ENCODE measurements at places on chromosomes 5 and 9.

GRCh38 chr5:138946241-138946623, 71.1 kb upstream of the LRRTM2 start:
- no peak for DNase-seq

DNA sequence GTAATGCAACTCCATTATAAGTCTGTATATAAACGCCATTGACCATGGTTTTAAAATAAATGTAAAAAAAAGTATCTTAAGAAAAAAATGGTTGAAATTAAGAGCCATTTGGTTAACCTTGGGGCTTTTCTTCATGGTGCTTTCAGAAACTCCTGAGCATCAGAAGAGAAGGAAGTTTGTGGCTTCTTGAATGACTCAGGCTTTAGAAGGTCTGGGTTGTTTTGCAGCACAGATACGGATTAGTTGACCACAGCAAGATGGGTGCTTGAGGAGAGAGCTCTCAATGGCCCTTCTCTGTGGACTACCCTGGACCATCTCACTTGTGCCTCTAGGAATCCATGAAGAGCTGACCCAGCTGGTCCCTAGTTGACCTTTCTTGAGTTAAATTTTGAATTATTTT, 189.5 kb downstream of the TMEM38B start:
- no peak for DNase-seq

- no peak for DNase-seq
Measured at GRCh38 chr9:120235081-120235480, 344.9 kb downstream of the CDK5RAP2 start.

DNA sequence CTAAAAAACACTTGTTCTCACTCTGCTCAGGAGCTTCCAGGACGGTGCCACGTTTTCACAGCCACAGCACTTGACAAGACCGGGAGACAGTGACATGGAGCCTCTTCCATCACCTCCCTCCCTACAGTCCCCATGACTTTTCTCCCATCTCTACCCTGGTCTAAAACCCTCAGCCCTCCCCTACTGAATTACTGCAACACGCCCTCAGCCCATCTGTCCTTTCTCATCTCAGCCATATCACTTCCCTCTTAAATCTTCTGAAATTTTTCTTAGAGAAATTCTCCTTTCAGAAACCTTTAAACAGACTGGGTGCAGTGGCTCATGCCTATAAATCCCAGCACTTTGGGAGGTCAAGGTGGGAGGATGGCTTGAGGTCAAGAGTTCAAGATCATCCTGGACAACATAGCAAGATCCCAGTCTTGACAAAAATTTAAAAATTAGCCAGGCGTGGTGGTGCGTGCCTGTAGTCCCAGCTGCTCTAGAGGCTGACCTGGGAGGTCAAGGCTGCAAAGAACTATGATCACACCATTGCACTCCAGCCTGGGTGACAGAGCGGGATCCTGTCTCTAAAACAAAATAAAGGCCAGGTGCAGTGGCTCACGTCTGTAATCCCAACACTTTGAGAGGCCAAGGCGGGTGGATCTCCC, 125.8 kb downstream of the MYO10 start:
- no peak for DNase-seq

DNA sequence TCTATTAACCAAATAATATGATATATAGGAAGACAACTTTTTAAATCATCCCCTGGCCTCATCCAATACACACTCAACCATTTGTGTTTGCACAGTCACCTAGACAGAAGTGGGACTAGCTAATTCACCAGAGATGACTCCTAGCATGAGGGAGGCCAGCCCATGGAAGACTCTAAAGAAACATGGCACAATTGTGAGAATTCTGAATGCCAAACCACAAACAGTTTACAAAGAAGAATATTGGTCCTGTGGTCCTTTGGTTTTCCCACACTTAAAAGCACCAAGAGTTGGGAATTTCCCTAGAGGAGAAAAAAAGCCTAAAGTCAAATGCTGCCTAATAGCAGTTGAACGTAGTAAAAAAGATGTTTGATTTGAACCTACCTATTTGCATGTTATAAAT, 609.9 kb downstream of the ACTL7B start:
- no peak for DNase-seq

GRCh38 chr5:181120761-181121160, 10.2 kb downstream of the OR2V1 start:
- no peak for DNase-seq

- no peak for DNase-seq
Measured at GRCh38 chr5:11715461-11716196, 188.6 kb downstream of the CTNND2 start.

DNA sequence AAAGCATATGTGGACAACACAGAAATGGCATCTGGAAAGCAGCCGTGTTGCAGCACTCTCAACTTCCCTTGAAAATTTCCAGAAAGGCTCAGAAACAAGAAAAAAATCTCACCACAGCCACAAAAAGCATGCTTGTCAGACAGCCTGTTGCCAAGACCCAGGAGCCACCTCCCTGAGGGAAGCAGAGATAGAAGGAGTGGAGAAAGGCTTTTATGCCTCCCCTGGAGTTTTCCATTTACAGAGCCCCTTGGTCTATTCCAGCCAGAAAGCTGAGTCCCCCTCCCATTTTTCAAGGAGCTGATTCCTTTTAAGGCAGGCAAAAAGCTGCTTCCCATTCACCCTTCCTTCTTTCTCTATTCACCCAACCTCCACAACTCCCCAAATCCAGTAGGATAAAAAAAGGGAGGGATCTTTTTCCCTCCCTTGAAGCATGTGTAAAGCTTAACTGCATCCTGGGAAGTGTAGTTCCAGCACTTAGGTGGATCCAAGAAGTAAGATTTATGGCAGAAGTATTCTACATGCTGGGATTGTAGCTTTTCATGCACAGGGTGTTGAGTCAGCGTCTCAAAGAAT, 37.1 kb upstream of the PALM2AKAP2 start:
- no peak for DNase-seq

DNA sequence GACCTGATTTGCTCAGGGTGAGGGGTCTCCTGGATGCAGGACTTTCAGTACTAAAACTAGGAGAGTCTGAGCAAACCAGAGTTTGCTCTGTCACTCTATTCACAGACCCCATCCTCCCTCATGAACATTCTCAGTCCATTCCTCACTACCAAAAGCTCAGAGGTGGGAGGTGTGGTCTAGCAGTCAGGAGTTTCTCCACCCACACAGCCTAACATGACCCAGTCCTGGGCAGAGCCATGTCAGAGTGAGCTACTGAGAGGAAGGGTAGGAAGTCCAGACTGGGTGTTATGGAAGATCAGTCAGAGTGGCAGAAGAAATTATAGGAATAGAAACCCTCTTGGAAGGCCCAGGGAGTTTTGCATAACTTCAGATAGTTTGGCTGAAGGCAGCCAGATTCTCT, 113.3 kb upstream of the GRAMD2B start:
- DNase-seq = no peak

Data from T-helper 2 cell (primary cell).